Activated CD4-positive, alpha-beta T cell treated with anti-CD3 and anti-CD28 coated beads, Interleukin-2, amount 10 ng/mL, durations not matched to agents 24 days and 14 days (primary cell): ENCODE measurements at places on chromosomes 12 and 14.

- no peak for DNase-seq
Measured at GRCh38 chr14:33477797-33478196, 473.1 kb downstream of the EGLN3 start.

DNA sequence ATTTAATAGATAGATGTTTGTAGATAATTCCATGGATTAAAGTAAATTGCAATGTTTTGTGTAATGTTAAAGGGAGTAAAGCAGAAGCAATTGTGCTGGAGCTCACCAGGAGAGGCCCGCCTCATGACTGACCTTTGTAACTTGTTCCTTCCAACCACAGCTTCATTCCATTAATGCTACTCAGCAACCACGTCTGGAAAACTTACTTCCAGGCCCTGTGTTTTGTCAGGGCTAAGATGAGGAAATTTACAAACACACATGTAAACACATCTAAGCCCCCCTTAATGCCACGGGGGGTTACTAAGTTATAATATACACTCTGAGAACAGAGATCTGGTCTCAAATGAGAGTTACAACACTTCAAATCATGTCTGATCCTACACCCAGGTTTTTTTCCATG is 12.4 kb downstream of the LUM start:
- DNase-seq, result no peak

- DNase-seq, result no peak
Measured at GRCh38 chr12:24595652-24596235, 353.2 kb downstream of the BCAT1 start.

DNA sequence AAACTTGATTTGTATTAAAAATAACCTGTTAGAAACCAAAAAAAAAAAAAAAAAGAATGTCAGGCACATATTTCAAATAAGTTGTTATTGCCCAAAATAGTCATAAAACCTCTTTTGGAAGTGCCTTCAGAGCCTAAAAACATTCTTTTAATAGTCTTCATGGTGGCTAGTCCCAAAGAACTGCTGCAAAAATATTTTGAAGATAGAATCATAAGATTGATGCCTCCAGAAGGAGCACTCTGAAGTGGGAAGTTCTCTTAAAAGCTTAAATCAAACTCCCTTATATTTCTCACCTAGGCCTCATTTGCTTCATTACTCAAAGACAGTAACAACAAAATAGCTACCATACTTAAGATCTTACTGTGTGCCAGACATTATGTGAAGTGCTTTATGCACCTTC is 27.2 kb upstream of the NT5DC3 start:
- no peak for DNase-seq

GRCh38 chr14:91351512-91351862 is 66.1 kb downstream of the CCDC88C start:
- DNase-seq, result no peak

DNA sequence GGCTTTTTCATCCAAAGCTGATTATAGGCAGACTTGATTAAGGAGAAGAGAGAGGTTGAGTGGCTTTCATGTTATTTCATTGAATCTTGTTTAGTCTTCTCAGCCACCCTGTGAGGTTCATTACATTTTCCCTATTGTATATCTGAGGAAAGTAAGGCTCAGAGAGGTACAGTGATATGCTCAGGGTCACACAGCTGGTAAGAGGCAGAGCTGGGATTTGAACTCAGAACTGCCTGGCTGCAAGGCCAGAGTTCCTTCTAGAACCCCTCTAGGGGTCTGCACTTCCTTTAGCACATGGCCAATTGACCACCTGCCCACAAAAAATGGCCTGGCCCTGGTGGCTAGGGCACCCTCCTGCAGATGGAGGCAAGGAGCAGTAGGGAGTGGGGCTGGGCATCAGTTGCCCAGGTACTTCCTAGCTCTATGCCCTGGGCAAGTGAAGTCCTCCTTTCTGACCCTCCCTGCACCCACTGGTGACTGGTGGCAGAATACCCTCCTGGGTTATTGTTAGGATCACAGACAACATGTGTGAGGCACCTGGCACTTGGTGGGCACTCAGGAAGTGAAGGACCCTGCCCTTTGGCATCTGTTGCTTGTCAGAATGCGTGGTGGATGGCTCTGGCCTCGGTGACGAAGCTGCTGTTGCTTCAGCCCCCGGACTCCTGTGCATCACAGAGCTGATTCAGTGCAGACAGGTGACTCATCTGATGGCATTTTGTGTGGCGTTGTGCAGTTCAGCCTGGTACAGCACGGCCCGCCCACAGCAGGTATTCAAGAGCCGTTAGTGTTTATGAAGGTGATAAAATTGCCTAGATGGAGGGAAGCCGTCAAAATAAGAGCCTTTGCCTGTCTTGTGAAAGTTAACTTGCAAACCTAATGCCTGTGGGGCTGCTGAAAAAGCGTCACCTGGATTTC is 115.8 kb downstream of the SLC25A47 start:
- DNase-seq, result no peak

GRCh38 chr14:41280745-41281144 is 325.9 kb upstream of the LRFN5 start:
- no peak for DNase-seq

DNA sequence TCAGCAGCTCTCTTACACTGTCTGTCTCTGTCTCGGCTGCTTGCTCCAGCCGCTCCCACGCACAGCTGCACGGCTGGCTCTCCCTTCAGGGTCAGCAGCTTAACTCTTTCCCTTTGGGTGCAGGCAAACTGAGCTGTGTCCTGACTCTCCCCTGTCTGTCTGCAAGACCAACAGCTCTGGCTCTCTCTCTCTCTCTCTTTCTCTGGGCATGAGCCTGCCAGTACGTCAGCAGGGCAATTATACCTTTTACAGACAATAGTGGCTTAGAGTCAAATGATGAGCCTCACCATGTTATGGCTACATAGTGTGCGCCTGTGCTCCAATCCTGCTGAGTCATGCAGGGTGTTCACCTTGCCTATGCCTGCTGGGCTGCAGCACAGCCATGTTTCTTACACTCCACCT is 120.5 kb upstream of the DDHD1 start:
- no peak for DNase-seq
